ENCODE measurements at places on chromosomes 16 and 17.
A peak's percentile ranks its signal among the peaks of the same experiment; 100 is the strongest.

GRCh38 chr17:74639704-74640151 is 16.2 kb upstream of the CD300E start:
- peak; percentile 17 for DNase-seq

DNA sequence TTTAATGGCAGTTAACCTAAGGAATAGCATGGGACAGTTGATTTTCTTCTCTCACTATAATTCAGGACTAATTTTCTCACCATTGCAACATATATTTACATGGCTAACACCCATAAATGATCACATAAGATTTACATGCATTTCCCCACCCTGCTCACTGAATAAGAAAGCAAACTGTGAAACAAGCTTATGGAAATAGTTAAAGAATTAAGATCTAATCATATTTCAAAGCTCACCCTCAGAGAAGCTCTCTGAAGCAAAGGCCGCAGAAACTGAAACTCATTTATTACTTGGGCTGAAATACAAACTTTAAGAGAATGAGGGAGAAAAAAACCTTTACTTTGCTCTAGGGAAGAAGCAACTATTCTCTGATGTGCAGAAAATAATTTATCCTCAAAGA is 218.7 kb upstream of the AXIN2 start:
- DNase-seq: no peak

GRCh38 chr16:14492614-14493013 is 137.4 kb downstream of the PARN start:
- DNase-seq: no peak

GRCh38 chr17:76561799-76562268 is 22.0 kb downstream of the PRCD start:
- no peak for DNase-seq

DNA sequence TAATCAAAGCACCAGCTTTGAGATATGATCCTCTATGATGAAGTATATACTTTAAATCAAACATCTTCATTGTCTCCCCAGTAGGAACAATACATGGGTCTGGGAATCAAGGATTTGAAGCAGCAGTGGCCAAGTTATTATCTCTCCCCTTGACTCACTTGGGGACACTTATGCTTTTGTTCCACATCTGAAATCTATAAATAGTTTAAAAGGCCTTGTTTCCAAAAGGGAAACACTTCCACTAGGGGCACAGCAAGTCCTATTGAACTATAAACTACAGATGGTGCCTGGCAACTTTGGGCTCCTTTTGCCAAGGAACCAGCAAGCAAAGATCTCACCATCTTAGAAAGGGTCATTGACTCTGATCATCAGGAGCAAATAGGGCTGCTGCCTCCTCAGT is 16.0 kb upstream of the CEP112 start:
- no peak for DNase-seq

- DNase-seq: no peak
These were observed 39.1 kb downstream of the CENPV start for GRCh38 chr17:16314189-16314588.

GRCh38 chr17:74616696-74617095 is 6.8 kb downstream of the CD300E start:
- DNase-seq: no peak

GRCh38 chr16:50121278-50121677 is 31.8 kb upstream of the TENT4B start:
- no peak for DNase-seq

DNA sequence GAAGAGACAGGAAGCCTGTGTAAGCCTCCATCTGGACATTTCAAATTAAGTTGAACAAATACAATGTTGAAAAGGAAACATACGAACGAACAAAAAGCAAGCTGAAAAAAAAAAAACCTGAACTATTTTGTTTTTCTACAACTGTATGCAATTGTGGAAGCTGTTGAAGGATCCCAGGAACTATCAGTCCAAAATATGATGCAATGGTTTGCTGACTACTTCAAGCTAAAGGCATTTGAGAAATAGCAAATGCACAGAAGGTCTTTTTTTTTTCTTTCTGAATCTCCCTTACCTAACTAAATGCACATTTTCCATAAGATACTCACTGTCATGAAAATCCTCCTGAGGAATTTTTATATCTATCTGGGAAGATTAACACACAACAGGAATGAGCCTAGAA is 40.2 kb downstream of the MAF start:
- DNase-seq: no peak

- no peak for DNase-seq
These were observed 26.5 kb upstream of the CES5A start for GRCh38 chr16:55901566-55902217.

- DNase-seq: no peak
These were observed 2.4 kb downstream of the IL4R start for GRCh38 chr16:27316038-27316680.

DNA sequence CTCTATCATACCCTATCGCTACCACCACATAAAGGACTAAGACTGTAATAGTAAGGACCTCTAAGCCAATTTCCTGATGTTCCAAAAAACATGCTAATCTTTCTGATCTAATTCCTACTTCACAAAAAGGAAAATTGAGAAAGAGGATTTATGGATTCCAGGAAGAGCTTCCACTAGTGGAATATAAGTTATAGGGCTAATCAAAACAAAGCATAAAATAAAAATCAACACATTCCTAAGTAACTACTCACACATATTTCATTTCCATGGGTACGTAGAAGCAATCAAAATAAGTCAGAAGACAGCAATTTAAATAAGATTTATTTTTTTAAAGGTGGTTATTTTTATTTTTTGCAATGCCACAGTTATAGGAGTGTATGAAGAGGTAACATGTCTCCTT is 12.4 kb downstream of the CCDC43 start:
- DNase-seq: no peak

DNA sequence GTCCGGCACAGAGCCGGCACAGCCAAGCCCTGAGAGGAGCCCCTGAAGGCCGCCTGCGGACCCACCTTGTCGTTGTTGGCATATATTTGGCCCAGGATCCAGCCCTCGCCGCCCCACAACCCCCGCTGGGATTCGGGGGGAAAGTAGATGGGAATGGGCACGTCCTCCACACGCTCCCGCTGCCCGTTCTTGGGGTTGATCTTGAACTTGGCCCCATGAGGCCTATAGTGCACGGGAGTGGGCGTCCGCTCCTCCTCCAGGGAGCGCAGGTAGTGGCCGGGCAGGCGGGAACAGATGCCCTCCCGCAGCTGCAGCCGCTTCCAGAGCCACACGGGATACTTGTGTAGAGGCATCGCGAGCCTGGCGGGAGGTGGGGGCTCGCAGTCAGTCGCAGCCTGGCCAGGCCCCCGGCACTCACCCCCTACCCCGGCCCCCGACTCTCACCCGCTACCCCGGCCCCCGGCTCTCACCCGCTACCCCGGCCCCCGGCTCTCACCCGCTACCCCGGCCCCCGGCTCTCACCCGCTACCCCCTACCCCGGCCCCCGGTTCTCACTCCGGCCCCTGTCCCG is 387 bp downstream of the MRPL28 start:
- no peak for DNase-seq

GRCh38 chr16:69276148-69277115 is 34.7 kb upstream of the VPS4A start:
- no peak for DNase-seq

DNA sequence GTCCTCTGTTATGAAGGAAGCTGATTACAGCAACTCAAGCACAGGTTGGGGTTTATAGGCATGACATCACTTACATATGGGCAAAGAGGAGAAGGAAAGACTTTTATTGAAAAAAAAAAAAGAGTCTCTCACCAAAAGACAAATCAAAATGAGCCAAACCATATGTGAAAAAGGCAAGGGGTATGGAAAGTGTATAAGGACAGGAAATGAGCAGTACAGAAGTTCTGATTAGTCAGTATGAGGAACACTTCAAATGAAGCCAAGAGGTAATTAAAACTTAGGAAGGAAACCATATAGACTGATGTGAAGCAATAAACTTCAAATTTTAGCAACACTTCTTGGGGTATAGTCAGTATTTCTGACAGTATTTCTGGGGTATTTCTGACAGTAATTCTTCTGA is 1372.6 kb downstream of the CDH11 start:
- DNase-seq: no peak

GRCh38 chr16:17567455-17567854 is 96.7 kb upstream of the XYLT1 start:
- DNase-seq: no peak

- no peak for DNase-seq
These were observed 45.4 kb downstream of the SEC14L1 start for GRCh38 chr17:77186141-77186604.

GRCh38 chr16:88778271-88778525 is 6.8 kb downstream of the PIEZO1 start:
- DNase-seq: no peak

DNA sequence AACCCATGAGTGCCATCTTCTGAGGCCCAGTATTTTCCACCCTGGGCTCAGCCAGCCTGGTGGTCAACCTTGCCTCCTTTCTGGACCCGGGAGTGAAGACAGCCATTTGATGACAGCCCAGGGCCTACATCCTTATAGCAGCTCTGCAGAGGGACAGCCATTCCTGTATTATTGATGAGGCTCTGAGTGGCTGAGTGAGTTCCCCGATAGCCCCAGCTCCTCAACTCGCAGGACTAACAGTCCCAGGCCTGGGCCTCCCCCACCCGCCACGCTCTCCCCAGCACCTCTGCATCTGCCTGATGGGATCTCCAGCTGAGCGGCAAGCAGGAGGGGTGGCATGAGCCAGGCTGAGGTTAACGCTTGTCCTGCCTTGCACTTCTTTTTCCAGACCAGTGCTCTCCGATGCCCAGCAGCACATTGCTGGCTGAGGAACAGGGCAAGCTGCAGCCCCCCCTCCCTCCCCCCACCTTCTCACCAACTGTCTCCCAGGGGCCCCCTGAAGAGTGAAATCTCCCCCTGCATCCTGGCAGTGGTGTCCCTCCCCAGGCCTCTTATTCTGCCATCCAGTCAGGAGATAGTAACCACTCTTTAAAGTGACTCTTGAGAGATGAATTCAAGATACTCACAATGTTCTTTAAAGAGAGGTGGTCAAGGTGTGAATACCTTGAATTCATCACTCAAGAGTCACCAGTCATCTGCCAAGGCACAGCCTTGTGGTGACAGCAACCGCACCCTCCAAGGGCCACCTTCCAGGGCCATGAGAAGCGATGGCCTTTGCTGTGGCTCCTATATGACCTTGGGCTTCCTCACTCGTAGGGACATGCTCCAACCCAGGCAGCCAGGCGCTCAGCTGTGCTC is 23.5 kb downstream of the CACNG5 start:
- DNase-seq: no peak

DNA sequence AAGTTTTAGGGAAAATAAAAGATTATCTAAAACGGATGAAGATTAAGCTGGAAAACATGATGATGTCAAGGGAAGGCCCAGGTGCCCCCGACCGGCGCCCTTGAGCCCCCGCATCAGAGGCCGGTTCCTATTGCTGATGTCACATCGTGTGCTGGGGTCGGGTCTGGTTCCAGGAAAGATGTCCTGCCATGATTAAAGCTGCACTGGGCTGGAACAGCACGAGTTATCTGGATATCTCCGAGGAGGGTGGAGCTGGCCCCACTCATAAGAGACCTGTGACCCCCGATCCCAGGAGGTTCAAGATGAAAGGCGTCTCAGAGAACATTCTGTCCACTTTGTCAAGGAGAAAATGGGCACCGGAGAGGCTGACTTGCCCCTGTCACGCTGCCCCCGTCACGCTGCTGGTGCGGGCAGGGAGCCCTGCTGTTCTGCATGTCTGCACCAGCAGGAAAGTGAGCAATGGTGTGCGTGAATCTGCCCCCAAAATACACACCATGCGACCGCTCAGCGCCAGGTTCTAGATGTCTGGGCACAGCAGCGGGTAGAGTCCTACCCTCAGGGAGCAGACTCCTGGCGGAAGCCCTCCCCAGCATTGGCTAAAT is 53.0 kb downstream of the ENGASE start:
- no peak for DNase-seq

GRCh38 chr17:7716901-7717755 is at the start of gene DNAH2:
Gene DNAH2 (plus strand): TSS chr17:7717744. CDS start chr17:7719735, 1,991 bp downstream.
- peak; percentile 75 for DNase-seq

DNA sequence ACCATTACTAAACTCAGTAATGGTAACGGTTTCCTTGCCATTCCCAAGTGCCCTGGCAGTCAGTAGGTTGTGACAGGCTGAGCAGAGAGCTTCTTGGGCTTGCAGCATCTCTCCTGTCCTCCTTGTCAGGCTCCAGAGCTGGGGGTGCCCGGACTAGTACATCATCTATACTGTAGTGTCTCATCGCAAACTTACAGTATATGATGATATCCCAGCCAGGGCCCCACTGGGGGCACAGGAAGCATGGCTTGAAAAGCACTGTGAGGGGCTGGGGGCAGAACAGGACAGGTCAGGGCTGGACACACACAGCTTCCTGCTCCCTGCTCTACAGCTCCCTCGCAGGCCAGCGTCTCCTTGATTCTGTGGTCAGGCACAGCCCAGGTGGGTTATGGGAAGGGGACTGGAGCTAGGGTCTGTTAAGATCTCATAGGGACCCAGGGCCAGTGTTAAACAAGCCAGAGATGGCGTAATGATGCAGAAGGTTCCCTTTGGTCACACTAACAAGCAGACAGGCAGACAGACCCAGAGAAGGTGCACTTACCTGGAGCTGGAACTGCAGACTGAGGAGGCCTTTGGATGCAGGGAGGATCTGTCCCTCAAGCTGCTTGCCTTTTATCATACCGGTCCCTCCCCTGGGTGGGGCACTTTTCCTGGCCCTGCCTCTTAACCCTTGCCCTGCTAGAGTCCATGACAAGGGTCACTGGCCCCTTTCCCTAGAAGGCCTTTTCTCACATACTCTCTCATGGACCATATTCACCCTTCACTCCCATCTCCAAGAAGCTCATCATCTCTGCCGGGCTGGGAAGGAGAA is 6.8 kb downstream of the ERAL1 start:
- no peak for DNase-seq

- peak; percentile 48 for DNase-seq
These were observed 53.0 kb downstream of the EPN2 start for GRCh38 chr17:19290066-19290705.

DNA sequence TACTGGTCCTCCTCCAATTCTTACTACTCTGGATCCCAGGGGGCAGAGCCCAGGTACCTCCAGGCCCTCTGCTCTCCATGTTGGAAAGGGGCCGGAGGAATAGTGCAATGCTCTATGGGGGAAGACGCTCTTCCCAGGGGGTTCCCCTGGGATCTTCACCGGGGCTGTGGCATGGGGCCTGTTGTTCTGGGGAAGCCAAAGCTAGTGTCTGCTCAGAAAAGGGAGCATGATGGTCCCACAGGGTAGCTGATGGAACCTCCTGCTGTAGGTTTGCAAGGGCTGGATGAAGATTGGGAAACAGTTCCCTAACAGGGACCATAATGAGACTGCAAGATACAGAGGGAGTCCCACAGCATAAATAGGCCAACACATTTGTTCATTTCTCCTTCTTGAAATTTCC is 114.7 kb downstream of the IRX5 start:
- DNase-seq: no peak

DNA sequence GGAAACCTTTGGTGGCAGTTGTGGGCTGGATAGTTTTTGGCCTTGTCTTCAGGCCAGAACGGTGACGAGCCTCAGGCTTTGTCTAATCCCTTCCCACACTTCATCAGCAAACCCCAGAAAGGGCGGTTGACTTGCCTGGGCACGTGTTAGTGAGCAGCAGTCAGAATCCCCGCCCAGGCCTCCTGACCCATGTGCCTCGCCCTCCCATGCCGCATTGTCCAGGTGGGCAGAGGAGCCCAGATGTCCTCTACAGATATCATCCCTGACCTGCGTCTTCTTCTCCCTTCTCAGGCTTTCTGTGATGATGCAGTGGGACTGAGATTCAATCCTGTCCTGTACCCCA is 82.5 kb downstream of the OR1D5 start:
- DNase-seq: no peak

GRCh38 chr17:45672301-45672700 is 111.8 kb upstream of the CRHR1 start:
- DNase-seq: no peak

GRCh38 chr17:6048486-6048885 is 21.7 kb upstream of the WSCD1 start:
- DNase-seq: no peak
